ENCODE measurements at places on chromosomes 2 and 18.

GRCh38 chr18:23462876-23463275 is 9.8 kb downstream of the RIOK3 start:
- no peak for DNase-seq

DNA sequence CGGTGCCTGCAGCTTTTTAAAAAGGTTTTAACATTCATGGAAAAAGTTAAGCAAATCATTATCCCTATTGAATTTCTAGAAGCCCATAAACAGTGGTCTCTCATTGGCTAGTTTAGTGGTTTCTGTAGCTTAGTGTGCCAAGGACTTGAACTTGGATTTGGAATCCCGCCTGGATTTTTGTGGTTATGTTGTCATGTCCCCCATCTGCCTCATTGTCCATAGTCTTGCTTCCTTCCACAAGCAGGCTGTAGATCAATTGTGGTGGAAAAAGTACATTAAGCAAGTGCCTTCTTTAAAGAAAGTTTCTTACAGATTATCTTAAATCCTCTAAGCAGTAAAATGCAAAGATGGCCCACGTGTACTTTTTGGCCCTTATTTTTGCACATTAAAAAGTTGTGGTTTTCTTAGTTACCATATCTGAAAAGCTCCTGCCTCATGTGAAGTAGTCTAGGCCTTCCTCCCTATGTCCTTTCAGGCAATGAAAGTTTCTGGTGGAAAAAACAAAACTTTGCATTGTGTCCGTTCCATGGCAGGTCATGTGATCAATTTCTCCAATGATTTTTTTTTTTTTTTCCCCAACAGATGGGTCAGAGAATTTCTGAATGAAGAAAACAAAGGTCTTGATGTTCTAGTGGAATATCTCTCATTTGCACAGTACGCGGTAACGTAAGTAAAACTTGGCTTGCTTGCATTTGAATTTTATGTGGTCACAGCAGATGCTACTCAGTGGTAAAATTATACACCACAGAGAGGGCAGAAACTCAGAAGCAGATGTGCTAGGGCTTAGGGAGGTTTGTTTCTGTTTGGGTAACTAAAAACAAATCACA is 158.9 kb downstream of the PRPF40A start:
- no peak for DNase-seq

GRCh38 chr18:58502628-58503027 is 126.3 kb downstream of the ALPK2 start:
- DNase-seq, result no peak

DNA sequence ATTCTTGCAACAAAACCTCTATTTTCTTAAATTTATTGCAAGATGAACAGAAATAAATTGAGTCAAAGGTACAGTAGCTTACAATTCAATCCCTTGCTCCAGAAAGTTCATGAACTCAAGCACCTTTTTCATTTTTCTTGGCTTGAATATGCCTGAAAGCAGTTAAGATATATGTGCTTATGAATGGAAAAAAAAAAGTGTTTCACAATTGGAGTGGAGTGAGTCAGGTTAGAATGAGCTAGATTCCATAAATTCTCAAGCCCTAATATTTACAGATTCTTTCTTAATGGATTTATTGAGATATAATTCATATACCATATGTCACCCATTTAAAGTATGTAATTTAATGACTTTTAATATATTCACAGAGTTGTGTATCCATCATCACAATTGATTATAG is 39.6 kb upstream of the NEMP2 start:
- no peak for DNase-seq

GRCh38 chr2:214801068-214801467 is 8.4 kb downstream of the BARD1 start:
- DNase-seq, result no peak

DNA sequence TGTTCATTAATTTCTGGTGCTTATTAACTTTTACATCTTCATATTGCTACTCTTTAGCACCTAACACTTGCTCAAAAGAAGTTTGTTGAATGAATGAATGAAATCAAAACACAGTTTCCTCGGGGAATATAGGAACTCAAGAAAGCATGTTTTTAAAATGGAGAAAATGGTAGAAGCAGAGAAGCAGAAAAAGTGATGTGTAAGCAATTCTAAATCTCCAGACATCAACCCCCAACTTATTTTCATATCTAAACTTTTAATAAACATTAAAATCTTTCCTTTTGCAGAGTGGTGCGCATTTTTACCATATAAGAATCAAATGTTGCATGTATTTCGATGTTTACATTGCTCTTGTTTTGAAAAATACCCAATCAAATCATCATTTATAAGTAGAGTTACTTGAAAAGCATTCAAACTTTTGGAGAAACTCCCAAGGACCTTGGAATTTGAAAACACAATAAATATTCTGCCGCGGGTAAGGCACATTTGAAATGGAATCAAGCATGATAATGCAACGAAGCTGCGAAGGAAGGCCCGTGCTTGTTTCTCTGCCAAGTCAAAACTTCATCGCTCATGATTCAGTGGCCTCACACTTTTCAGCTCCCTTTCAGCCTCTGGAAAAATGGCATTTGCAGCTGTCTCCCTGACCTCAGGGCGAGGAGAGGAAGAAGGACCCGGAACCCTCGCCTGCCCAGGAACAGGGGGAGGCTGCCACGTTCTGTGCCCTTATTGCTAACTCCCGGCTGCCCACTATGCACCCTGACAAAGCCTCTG is 26.7 kb upstream of the SMIM21 start:
- no peak for DNase-seq

GRCh38 chr2:3198119-3198518 is 179.5 kb downstream of the EIPR1 start:
- no peak for DNase-seq

GRCh38 chr2:223563462-223563861 is 38.7 kb downstream of the SCG2 start:
- DNase-seq, result no peak
